ENCODE measurements at places on chromosomes 6 and 20. TPM values are rescaled to one million over a fixed set of nuclear protein-coding genes. Genes with fewer than 3 reads are reported as not detected.

DNA sequence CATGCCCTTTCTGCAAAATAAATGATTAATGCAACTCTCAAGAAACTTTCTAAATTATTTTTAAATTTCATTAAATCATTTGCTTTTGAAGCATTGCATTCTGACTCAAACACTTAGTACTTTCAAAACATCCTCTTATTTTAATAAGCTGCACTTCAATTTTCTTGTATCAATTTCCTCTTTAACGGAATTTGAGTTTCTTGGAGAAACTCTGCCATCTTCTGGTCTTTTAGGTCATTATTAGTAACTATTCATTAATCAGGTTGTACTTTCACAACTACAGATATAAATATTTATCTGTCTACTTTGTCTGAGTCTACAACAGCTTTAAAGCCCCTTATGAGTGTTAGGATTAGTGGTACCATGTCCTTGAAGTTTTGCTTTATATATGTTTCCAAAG lies 30.2 kb downstream of the TMX4 start:
- no peaks in the 10 kb centered on the region for H3K36me3 ChIP-seq
- no peaks in the 10 kb centered on the region for H3K27me3 ChIP-seq
- H3K27ac ChIP-seq = no peak overlapping the region
- H3K4me1 ChIP-seq = no peaks in the 10 kb centered on the region
- no peak for DNase-seq

DNA sequence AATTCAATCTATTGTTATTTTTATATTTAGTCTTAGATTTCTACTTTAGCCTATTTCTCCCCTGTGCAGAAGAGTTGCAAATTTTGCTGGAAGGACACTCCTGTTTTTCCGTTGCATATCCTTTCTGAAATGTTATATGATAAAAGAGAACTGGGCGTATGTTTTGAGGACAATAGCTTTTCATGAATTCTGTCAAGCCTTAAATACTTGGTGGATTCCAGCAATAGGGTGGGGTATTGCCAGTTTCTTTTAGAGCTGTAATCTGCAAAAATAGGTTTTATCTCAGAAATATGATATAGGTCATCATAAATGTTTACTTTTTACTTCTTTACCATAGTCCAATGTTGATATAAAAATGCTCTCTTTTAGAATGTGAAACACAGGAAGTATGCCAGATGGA lies 42.0 kb downstream of the VTA1 start:
- H3K4me3 ChIP-seq = no peak overlapping the region
- no peak for DNase-seq
- no peaks in the 10 kb centered on the region for H3K4me1 ChIP-seq
- no peaks in the 10 kb centered on the region for H3K27me3 ChIP-seq
- H3K27ac ChIP-seq = no peak overlapping the region
- H3K36me3 ChIP-seq = no peaks in the 10 kb centered on the region

GRCh38 chr20:36992802-36993334 lies 41.4 kb upstream of the SAMHD1 start:
- H3K27ac ChIP-seq = no peak overlapping the region
- H3K27me3 ChIP-seq = no peaks in the 10 kb centered on the region
- no peak for DNase-seq
- H3K4me3 ChIP-seq = no peak overlapping the region
- no peaks in the 10 kb centered on the region for H3K36me3 ChIP-seq

GRCh38 chr20:1310506-1311190 lies 18.3 kb downstream of the SDCBP2 start:
- no peaks in the 10 kb centered on the region for H3K4me1 ChIP-seq
- no peaks in the 10 kb centered on the region for H3K27me3 ChIP-seq
- peaks cover 3% of the 10 kb centered on the region for H3K36me3 ChIP-seq
- H3K27ac ChIP-seq = no peak overlapping the region
- no peak for DNase-seq

PKHD1 gene
- 0.08 TPM for total RNA-seq

GRCh38 chr6:44161997-44162338 lies 3.3 kb downstream of the CAPN11 start:
- DNase-seq = no peak
- H3K4me3 ChIP-seq = no peak overlapping the region
- H3K27ac ChIP-seq = no peak overlapping the region
- no peaks in the 10 kb centered on the region for H3K4me1 ChIP-seq
- no peaks in the 10 kb centered on the region for H3K27me3 ChIP-seq

- H3K4me3 ChIP-seq = no peak overlapping the region
- no peaks in the 10 kb centered on the region for H3K36me3 ChIP-seq
- no peaks in the 10 kb centered on the region for H3K4me1 ChIP-seq
- H3K27ac ChIP-seq = no peak overlapping the region
Observed at GRCh38 chr6:1129131-1129530, 182.8 kb upstream of the FOXQ1 start.

- H3K27ac ChIP-seq = no peak overlapping the region
- no peak overlapping the region for H3K4me3 ChIP-seq
- DNase-seq = no peak
Observed at GRCh38 chr6:10269814-10270472, 144.9 kb downstream of the TFAP2A start.

- no peaks in the 10 kb centered on the region for H3K4me1 ChIP-seq
- no peaks in the 10 kb centered on the region for H3K27me3 ChIP-seq
- H3K36me3 ChIP-seq = no peaks in the 10 kb centered on the region
- DNase-seq = no peak
Observed at GRCh38 chr6:43886067-43886461, 116.1 kb downstream of the VEGFA start.

DNA sequence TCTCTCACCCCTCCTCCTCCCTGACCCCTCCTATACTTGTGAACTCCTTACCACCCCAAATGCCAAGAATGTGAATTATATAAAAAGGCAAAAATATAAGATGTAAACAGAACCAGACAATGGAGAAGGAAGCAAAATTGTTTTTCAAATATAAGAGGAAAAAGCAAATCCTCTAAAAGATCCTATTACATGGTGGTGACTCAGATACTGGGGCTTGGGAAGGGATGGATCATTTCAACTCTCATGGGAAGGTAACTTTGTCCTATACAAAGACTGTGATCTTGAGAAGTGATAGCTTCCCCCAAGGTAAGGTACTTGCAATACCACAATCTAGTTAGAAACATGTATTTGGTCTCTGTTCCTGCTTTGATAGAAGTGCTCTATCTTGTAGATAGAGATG lies 24.6 kb upstream of the TNFRSF21 start:
- H3K4me1 ChIP-seq = no peaks in the 10 kb centered on the region
- no peaks in the 10 kb centered on the region for H3K27me3 ChIP-seq
- H3K4me3 ChIP-seq = no peak overlapping the region

DNA sequence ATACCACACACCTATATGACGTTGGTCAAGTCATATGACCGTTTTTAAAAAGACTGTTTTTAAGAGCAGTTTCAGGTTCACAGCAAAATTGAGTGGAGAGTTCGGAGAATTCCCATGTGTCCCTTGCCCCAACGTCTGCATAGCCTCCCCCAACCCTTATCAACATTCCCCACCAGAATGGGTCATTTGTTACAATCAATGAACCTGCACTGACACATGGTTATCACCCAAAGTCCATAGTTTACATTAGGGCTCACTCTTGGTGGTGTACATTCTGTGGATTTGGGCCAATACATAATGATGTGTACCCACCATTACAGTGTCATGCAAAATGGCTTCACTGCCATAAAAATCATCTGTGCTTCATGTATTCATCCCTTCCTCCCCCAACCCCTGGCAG lies 52.0 kb downstream of the ZBTB2 start:
- no peak for DNase-seq
- H3K27ac ChIP-seq = no peak overlapping the region
- no peak overlapping the region for H3K4me3 ChIP-seq
- no peaks in the 10 kb centered on the region for H3K4me1 ChIP-seq
- H3K36me3 ChIP-seq = no peaks in the 10 kb centered on the region
- H3K27me3 ChIP-seq = no peaks in the 10 kb centered on the region

DNA sequence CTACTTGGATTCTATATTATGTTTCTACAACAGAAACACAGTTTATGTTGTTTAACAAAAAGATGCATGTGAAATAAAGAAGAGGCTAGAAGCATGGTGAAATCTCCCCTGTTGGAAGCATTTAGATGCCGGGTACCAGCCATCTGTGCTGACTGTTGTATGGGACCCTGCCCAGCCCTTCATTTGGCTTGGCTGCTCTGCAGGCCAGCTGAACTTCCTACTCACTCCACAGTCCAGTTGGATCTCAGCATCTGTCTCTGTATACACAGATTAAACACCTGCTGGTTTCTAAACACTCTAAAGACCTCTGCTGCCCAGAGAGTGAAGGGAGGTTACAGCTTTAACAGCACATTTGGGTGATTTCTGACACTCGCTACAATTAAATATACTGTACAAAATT lies 228.3 kb downstream of the SLC35F1 start:
- no peak overlapping the region for H3K4me3 ChIP-seq
- no peak overlapping the region for H3K27ac ChIP-seq
- H3K27me3 ChIP-seq = no peaks in the 10 kb centered on the region
- no peaks in the 10 kb centered on the region for H3K36me3 ChIP-seq
- DNase-seq = no peak

CCR6 gene
- 0.49 TPM for total RNA-seq

DNA sequence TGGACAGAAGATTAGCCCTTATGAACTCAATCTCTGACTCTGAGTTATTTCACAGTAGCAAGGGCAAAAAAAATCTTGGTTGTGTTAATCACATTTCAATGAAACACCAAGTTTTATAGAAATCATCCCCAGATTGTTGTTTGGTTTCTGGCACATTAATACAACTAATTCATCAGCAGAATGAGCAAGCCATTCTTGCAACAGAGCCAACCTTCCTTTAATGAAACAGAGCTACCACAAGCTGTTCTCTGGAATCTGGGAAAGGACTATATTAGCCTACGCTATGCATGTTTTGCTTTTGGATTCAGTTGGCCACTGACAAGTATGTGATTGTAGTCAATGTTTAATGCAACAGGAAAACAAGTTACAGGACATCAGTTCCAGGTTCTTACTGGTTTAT lies 13.8 kb upstream of the POPDC3 start:
- DNase-seq = no peak
- H3K27me3 ChIP-seq = no peaks in the 10 kb centered on the region
- H3K27ac ChIP-seq = no peak overlapping the region
- H3K36me3 ChIP-seq = no peaks in the 10 kb centered on the region
- H3K4me1 ChIP-seq = no peaks in the 10 kb centered on the region
- H3K4me3 ChIP-seq = no peak overlapping the region

DNA sequence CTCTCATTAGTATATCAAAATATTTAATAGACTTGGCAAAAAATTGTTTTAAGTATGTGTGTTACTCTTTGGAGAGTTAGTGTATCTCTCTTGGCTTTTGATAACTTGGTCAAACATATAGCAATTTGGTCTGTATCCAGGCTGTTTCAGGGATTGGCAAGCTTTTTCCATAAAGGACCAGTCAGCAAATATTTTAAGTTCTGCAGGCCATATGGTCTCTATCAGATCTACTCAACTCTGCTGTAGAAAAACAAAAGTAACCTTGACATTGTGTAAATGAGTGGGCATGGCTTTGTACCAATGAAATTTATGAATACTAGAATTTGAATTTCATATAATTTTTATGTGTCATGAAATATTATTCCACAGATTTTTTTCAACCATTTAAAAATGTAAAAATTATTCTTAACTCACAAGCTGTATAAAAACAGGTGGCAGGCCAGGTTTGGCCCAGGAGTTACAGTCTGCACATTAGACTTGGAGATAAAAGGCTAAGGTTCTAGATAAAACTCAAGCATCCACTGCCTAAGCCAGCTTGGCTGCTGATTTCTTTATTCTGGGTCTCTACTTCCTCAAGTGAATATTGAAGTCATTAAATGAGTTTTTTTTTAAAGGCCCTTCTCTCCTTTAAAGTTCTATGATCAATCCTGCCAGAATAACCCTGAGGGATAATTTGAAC lies 13.7 kb downstream of the GSTA4 start:
- no peak overlapping the region for H3K4me3 ChIP-seq
- DNase-seq = no peak
- no peak overlapping the region for H3K27ac ChIP-seq

GRCh38 chr6:26403893-26404292 lies 1.8 kb downstream of the BTN3A1 start:
- no peaks in the 10 kb centered on the region for H3K36me3 ChIP-seq
- no peak for DNase-seq
- H3K4me3 ChIP-seq = no peak overlapping the region
- peaks cover 8% of the 10 kb centered on the region for H3K4me1 ChIP-seq
- H3K27ac ChIP-seq = no peak overlapping the region

- H3K4me1 ChIP-seq = no peaks in the 10 kb centered on the region
- DNase-seq = no peak
- no peaks in the 10 kb centered on the region for H3K27me3 ChIP-seq
- H3K4me3 ChIP-seq = peak overlapping the region; percentile 38
Observed at GRCh38 chr20:50484271-50484976, 25.8 kb upstream of the PTPN1 start.

GRCh38 chr6:112163295-112164257 lies 76.2 kb downstream of the FAM229B start:
- H3K27me3 ChIP-seq = no peaks in the 10 kb centered on the region
- H3K36me3 ChIP-seq = no peaks in the 10 kb centered on the region
- no peak overlapping the region for H3K4me3 ChIP-seq
- no peaks in the 10 kb centered on the region for H3K4me1 ChIP-seq
- peak; percentile 65 for DNase-seq

ZNF335 gene
- 22.1 TPM for total RNA-seq

- H3K27ac ChIP-seq = no peak overlapping the region
- H3K4me1 ChIP-seq = no peaks in the 10 kb centered on the region
- DNase-seq = no peak
- no peak overlapping the region for H3K4me3 ChIP-seq
Observed at GRCh38 chr6:119894811-119895210, 545.2 kb upstream of the MAN1A1 start.

C6orf163 gene
- 1.7 TPM for total RNA-seq

SEMG1 gene
- 0.42 TPM for total RNA-seq

DNA sequence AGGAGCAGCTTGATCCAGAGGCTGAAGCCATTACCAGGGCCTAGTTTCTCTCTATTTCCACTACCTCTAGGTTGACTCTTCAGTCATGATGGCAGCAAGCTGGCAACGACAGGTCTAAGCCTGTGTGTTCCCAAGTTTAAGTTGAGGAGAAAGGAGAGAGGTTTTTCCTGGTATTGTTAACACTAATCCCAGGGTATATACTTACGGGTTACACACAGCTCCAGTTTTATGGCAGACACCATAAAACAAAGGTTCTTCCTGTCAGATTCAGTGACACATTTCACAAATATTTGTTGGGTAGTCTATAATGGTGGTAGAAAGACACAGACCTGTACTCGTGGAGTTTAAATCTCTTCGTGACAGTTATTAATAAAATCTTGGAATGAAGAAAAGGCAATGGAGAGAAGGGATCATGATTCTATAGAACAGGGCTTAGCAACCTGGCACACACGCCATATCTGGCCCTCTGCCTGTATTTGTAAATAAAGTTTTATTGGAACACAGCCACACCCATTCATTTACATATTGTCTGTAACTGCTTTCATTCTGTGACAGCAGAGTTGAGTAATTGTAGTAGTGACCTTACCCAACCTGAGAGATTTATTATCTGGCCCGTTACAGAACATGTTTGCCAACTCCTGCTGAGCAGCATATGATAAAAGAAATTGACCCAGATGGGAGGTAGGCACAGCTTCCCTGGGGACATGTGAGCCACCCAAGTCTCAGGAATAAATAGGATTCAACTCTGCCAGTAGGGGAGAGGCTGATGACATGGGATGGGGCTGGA lies 323.3 kb downstream of the CDH4 start:
- H3K4me1 ChIP-seq = no peaks in the 10 kb centered on the region
- no peaks in the 10 kb centered on the region for H3K27me3 ChIP-seq
- no peak overlapping the region for H3K4me3 ChIP-seq
- H3K27ac ChIP-seq = no peak overlapping the region
- H3K36me3 ChIP-seq = no peaks in the 10 kb centered on the region

GRCh38 chr6:68978411-68978810 lies 343.3 kb downstream of the ADGRB3 start:
- H3K4me3 ChIP-seq = no peak overlapping the region
- DNase-seq = no peak
- no peak overlapping the region for H3K27ac ChIP-seq
- H3K4me1 ChIP-seq = no peaks in the 10 kb centered on the region
